G401 (cell line): ENCODE measurements at places on chromosomes 3 and 15.

DNA sequence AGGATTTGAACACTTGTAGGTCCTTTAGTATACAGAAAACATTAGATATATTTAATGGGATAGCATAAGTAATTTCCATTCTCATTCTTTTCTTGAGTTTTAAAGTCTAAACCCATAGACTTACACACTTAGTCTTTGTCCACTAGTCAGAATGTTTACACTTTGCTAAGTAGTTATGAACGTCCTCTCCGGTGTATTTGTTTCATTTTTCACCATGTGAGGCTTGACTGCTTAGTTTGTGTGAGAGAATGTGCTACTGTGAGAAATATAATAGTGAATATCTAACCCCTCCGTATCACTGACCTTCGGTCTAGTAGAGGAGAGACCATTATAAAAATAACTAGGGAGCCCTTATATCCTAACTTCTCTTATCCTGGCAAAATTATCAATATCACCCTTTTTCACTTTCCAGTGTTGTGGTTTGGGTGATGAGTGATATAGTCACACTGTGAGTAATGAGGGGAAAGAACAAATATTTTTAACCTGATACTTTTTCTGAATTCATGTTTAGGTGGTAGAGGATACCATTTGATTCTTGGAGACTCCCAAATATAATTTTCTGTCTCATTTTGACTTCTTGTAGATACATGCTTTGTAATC is 122.4 kb downstream of the UBE2E2 start:
- DNase-seq: no peak

DNA sequence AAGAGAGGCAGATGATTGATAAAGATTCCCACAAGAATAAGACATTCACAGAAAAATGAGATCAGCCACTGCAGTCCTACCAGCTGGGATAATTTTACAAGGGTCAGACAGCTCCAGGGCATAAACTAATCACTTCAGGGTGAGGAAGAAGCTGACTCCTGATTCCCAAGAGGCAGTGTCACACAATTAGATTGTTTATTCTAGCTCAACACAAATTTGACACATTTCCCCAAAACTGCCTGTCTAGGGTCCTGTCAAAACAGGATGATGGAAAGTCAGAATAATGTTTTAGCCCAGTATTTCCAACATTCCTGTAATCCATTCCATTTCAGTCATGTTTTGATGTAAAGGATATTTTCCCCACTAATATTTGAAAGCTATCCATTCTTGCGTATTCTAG is 110.8 kb downstream of the TNIK start:
- DNase-seq: no peak

DNA sequence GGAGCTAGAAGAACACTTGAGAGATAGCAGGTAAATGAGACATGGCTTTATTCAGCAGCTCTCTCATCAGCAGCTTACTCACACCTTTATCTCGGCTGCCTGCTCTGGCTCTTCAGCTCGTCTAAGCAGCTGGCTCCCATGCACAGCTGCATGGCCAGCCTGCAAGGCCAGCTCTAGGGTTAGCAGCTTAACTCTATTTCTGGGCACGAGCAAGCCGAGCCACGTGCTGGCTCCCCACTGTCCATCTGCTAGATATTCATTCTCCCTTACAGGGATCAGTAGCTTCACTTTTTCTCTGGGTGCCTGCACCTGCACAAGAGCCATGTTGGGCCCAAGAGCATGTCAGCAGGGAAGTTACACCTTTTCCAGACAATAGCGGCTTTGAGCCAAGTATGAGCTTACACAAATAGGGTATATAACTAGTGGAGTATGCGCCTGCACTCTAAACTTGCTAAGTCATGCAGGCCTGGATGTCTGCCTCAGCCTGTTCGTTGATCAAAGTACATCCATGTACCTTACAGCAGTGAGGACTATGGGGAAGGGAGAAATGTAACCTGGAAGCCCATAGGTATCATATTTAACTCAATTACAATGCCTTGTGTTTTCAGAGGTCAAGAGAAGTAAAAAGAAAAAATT is 174.9 kb upstream of the SNTN start:
- no peak for DNase-seq

DNA sequence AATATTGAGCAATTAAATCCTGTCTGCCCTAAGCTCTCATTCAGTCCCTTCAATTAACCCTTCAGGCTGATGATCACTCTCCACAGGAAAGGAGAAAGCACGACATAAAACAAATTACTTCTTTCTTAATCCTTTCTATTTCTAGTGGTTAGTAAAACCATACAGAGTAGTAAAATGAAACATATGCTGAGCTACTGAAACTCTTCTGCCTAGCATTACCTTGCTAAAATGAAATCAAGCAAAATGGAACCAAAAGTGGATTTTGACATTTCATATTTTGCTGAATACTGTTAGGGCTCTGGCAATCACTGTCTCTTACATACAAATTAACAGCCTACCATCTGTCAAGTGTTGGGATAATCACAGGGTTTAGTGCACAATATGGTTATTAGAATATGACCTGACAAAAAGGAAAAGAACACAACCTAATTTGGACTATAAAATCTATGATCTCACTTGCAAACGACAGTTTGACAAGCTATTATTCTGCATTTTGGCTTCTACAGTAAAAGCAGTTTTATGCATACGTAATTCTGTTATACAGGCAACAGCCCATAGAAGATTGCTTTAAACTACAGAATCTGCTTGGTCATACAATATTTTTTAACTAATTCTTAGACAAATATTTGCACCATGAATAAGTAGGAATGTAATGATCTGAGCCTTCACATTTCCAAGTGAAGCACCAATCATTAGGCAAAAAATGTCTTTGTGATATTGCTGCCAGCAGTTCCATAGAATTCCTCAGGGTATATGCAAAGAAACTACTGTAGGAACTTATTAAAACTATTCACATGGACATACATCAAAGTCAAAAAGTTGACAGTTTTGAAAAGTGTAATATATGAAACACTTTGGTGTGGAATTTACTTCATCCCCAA is 105.0 kb downstream of the FHIT start:
- peak; percentile 76 for DNase-seq

DNA sequence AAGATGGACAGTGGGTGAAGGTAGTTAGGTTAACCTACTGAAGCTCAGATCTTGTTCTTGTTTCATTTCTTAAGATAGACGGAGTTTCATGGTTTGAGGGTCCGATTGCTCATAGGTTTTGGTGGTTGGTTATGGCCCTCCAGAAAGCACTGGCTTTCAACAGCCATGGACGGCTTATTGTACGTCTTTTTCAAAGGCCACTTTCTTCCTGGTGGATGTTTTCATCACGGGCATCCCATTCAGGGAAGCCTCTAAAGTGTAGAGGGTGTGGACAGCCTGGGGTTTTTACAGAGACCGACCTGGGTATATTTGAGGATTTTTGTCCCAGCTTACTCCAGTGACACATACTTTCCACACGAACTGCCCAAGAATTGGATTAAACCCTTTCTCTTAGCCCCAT is 132.7 kb upstream of the ONECUT1 start:
- no peak for DNase-seq

- DNase-seq: no peak
Observed at GRCh38 chr15:98715890-98716443, 67.6 kb downstream of the IGF1R start.

DNA sequence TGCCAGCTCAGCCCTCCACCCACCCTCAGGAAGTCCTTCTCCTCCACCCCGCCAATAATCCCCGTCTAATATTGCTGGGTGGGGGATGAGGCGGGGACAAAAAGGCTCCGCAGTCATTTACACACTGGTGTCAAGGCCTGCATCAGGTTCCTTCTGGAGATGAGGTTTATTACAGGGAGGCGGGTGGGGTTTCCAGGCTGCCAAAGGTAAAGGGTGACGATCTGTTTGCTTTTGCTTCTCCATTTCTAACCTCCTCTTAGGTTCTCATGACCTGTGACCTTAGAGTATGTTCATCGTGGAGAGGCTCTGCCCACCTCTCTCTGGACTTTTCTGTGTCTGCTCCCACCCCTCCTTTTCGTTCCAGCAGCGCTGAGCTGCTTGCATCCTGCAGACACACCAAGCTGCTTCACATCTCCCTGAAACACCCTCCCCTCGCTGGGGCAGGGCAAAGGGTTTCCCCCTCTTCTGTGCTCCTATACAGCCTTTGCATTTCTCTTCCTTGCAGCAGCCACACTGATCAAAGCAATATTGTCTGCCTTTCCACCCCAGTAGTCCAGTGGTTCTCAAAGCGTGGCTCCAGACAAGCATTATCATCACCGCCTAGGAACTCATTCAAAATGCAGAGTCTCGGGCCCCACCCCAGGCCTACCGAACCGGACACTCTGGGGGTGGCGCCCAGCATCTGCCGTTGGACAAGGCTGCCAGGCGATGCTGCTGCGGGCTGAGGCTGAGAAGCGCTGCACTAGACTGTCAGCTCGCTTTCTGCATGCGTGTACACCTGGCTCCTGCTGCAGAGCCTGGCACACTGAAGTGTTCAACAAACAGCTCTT is 26.6 kb downstream of the CA12 start:
- DNase-seq: no peak

GRCh38 chr3:144839991-144840390 is 868.4 kb downstream of the DIPK2A start:
- DNase-seq: no peak

DNA sequence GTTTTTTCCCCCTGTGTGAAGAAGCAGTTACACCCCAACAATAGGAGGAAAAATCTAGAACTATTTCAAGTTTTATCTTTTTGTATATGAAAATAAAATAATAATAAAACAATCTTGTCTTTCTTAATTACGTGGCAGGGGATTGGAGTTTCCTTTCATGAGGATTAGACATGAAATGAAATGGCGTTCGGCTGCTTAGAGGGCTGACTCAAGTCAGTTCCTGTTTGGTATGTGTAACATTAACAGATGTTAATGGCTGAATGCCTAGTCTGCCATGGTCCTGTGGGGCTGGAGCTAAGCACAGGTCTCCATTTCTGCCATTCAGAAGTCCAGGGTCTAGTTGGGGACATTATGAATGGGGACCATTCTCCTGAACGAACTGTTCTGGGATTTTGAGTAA is 3.1 kb upstream of the EXOG start:
- DNase-seq: no peak

DNA sequence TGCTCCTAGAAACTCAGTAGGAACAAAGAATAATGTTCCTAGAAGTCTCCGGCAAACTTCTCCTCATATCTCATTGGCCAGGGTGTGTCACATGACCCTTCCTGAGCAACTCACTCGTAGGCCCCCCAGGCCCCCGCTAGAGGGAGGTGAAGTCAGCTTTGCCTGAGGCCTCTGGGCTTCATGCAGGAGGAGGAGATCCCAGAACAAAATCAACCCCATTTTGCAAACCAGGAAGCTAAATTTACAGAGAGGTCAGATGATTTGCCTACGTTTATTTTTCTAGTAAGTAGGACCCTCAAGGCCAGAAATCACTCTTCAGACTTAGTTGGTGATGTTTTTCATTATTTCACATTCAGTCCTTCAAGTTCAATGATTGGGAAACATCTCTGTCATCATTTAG is 99.1 kb downstream of the SSR3 start:
- DNase-seq: no peak

GRCh38 chr3:178583963-178584575 is 47.8 kb downstream of the KCNMB2 start:
- no peak for DNase-seq

DNA sequence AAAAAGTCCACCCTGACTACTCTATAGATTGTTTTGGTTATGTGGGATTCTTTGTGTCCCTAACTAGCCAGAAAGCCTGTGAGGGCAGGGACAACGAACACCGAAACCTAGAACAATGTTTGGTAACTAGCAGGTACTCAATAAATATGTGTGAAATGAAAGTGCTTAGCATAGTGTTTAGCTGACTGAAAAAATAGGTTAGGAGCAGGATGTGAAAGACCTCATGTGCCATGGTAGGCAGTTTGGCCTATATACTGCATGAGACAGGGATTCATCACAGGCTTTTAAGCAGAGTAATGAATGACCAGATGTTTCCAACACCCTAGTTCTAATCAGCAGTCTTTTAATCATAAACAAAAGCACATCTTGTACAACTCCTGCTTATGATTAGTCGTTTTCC is 64.2 kb downstream of the MYO5A start:
- no peak for DNase-seq

- DNase-seq: no peak
Observed at GRCh38 chr3:69403454-69403853, 17.6 kb upstream of the FRMD4B start.

- no peak for DNase-seq
Observed at GRCh38 chr15:65618560-65619109, 3.1 kb upstream of the SLC24A1 start.

- DNase-seq: peak; percentile 34
Observed at GRCh38 chr15:52021128-52021671, 2.2 kb downstream of the MAPK6 start.

DNA sequence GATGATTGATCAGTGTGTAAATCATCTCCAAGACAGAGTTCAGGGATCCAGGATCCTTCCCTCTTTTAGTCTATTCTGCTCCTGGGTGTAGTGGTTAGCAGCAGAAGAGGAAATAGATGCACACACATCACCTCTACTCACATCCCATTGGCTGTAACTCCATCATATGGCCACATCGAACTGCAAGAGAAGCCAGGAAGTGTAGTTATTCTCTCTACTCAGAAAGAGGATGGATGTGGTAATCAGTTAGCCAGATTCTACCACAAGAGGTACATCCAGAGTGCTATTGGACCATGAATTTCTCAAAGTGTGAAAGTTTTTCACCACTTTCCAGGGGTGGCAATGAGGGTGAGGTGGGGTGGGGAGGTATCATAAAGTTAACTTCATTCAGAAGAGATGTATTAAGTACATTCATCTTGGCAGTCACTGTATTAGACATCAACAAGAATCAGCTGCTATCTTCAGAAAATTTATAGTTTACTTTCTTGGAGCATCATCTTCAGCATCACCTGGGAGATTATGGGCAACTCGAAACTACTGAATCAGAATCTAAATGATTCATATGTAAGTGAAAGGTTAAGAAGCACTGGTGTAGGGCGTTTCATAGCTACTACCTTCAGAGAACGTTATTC is 60.6 kb upstream of the GAP43 start:
- no peak for DNase-seq

- no peak for DNase-seq
Observed at GRCh38 chr15:27550635-27551034, 548.5 kb downstream of the OCA2 start.

DNA sequence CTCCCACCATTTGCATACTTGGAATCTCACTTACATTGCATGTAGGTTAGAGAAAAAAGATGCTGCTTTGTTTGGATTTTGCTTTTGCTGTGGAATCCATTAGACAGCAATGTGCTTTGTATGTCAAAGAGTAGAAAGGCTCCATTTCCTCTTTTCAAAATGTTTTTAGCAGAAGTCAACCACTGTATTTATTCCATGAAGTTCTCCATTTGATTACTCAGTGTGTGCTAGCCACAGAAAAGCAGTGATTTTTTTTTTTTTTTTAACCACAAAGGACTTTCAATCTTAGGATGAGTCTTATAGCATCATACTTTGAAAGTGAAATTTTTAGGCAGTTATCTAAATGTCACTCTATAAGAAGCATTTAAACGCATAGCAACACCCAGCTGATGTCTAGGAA is 285.0 kb upstream of the ADAMTS9 start:
- no peak for DNase-seq

- no peak for DNase-seq
Observed at GRCh38 chr3:31620656-31621055, 87.9 kb downstream of the STT3B start.

- no peak for DNase-seq
Observed at GRCh38 chr3:5005367-5005766, 26.1 kb downstream of the BHLHE40 start.
